ENCODE measurements at places on chromosomes 1 and 21.

DNA sequence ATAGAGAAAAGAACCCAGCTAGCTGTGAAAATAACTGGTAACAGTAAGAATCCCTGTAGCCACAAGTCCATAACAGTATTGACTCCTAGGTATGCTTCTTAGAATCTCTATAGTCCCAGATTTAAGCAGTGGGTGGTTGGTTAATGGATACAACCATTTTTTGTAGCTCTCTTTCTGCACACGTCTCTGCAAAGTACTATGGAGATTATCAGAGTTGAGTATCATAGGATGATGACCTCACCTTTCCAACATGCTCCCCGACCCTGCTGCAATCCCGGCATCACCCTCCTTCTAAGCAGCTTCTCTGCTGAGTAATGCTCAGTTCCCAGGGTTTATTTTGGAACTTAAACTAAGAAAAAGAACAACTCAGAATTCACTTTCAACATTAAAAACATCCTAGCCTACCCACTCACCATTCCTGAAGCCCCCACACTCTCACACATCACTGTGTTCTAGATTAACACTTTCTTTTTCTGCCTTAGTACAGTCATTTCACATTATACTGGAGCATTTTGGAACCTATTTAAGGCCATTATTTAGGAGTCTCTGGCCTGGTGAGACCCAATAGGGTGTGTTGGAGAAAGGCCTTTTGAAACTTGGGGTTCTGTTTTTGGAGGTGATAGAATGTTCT, 2.7 kb downstream of the MLLT11 start:
- DNase-seq, result no peak

DNA sequence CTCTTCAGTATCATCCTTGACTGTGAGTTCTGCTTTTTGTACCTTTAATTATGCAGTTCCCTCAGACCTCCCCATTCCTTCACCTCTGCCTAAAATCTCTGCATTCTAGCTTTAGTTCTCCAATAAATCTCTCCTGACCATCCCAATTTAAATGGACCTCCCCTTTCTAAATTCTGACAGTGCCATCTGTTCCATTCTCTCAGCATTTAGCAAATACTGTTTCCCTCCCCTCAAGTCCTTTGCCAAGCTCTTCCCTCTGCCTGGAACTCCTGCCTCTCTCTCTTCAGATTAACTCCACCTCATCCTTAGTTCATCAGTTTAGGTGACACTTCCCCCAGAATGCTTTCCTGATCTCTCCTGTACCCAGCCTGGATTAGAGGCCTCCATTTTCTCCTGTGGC, 54.0 kb upstream of the JUN start:
- DNase-seq, result no peak

DNA sequence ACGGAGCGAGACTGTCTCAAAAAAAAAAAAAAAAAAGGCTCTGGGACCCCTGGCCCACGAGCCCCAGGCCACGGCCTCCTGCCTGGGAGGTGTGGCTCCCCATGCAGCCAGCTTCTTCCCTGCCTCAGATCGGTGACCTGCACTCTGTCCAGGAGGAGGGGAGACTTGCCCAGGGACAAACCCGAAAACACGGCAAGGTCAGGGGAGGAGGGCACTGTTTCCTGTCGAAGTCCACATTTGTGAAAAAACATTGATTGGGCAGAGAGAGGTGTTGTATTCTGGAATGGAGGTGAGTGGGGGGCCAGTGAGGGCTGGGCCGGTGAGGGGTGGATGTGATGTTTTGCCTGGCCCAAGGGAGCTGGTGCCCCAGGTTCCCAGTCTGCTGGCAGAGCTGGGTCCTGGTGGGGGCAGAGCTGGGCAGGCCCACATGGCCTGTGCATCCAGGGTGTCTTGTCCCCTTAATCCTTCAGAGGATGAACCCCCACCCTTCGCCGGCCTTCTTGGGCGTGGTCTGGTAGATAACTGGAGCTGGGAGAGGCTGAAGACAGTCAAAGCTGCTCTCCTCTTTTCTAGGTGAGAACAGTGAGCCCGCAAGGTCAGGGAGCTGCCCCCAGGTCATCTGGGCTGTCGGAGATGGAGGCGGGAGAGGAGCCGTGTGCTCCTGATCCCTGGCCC, 12.4 kb upstream of the FAAP20 start:
- no peak for DNase-seq

DNA sequence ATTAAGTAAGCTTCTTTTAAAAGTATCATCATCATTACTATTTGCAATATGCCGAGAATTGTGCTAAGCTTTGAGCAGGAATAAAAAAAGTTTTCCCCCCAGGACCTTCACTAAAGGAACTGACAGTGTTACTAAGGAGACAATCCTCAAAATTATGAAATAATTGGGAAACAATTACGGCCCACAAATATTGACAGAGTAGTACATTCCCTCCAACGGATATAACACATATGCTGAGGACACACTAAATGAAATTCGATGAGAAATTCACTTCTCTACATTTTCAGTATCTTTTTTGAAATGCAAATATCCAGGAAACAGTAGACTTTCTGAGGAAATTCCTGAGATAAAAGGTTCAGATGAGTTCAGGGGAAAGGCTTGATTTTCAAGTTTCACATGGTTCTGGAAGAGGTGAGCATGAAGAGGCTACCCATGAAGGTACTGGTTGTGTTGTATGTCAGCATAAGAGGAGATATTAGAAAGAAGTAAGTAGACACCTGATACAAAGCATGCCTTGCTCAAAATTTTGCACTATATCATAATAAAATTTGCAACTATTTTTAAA, 171.2 kb upstream of the NR5A2 start:
- DNase-seq, result no peak

DNA sequence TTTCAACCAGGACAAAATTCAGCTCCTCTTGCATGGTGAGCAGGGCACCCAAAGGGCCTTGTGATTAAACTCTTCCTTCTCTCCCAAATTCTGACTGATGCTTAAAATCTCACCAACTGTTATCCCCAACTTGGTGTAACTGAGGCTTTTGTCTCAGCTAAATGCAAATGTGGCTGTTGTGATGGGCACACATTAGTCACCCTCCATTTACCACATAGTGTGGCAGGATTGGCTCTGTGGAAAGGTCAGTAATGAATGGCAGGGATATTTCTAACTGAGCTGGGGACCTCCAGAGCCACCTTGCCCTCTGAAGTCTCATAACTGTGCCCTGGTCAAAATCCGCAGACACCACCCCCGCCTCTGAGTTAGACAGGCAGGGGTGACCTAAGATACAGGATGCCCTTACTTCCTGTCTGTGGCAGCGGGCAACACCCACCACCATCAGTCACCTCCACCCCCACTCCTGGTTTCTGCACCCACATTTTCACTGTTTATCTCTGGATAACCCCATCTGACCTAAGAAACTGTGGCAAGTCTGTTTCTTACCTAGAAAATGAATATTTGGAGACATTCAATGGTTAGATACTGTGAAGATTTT, 25.4 kb upstream of the RGS16 start:
- DNase-seq, result peak; percentile 36

DNA sequence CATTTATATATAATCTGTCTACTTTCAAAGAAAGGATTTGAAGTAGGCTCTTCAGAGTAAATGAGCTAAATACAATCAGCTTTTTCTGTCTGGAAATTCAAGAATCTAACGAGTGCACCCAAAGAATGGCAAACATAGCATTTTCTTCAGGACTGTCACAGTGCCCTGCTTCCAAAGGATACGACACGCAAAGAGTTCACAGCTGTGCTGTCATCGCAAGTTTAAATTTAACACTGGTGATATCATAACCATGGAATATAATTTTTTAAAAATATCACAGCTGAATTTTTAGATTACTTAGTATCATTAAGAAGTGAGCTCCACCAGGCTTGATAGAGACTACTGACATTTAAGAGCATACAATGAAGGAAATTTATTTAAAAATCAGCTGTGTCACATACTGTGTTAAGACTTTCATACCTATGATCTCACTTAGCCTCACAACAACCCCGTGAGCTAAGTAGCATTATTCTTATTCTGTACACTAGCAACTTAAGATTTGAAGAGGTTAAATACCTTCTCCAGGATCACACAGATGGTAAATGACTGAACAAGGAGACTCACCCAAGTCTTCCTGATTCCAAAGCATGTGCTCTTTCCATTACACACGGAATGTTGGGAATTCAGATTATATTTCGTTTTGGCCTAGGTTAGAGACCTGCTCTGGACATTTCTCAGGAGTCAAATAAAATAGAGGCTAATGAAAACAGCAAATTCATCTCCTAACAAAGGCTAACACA, 46.2 kb upstream of the PRRX1 start:
- DNase-seq, result no peak

DNA sequence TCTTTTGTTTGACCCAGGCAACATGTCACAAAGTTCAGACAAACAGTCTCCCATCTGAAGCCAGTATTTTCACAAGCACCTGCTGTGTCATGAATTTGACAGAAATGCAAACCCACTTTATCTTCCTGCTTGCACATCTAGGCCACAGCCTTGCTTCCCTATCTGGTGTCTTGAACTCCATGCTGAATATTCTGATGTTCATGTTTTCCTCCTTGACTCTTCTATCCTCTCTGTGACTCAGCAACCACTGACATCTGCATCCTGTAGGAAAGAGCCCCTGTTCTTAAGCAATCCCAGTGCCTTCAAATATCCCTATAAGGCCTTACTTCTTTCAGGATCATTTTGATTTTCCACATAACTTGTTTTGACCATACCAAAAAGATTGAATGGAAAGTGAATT, 6.5 kb downstream of the CD55 start:
- no peak for DNase-seq

DNA sequence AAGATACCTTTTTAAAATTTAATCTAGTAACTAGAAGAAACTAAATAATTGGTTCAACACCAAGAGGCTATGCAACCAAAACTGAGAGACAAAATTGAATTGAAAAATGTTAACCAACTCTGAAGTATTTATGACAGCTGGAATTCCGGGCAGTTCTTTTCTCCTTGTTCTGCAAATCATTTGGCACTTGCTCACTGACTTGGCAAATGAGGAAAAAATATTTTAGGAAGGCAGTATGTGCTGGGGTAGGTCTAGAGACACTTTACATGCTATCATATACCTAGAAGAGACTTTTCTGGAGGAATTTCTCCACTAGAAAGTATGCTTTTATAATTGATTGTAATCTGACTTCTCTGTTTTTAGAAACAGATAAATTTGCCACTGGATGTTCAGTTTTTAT, 22.1 kb upstream of the SH3D21 start:
- DNase-seq, result no peak

- DNase-seq, result no peak
Measured at GRCh38 chr1:15350151-15350550, 59.5 kb upstream of the EFHD2 start.

- DNase-seq, result no peak
Measured at GRCh38 chr1:83725735-83726360, 273.1 kb downstream of the TTLL7 start.

GRCh38 chr1:111789142-111789541, 33.4 kb downstream of the DDX20 start:
- DNase-seq, result no peak

DNA sequence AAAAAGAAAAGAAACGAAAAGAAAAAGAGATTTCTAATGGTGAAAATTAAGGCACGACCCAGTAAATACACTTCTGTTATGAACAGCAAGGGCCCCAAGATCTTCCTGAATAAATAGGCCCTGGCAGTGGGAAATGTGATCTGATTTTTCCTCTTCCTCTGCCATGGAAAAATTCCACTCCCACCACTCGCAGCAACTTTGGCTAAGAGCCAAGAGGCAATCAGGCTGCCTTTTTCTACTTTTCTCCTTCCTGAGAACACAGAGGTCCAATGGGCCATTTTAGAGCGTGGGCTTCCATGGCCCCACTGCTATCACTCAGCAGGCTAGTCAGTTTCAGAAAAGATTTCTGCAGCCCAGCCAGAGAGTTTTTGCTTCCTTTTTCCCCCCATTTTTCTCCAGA, 33.7 kb upstream of the AK4 start:
- no peak for DNase-seq

- DNase-seq, result no peak
Measured at GRCh38 chr21:38455403-38455802, 42.9 kb downstream of the ERG start.

DNA sequence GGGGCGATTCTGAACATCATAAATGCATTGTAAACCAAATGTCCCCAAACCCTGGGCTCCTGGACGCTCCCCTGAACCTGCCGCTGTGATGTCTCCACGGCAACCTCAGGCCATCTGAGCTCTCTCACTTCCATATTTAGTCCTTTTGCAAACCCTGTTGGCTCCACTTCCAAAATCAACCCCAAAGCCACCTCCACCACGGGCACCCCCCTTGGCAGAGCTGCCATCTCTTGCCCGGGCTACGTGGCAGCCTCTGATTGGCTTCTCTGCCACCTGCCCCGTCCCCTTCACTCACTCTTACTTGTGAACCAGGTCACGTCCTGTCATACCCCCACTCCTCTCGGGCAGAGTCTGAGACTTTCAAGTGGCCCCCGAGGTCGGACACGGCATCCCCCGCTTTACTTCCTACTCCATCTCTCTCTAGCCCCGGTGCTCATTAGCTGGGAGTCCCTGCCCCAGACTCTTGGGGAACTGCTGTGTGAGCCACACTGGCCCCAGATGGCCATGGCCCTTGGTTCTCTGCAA, 15.8 kb downstream of the PRXL2B start:
- DNase-seq, result no peak

GRCh38 chr1:111370871-111371270, 56.7 kb downstream of the OVGP1 start:
- DNase-seq, result no peak

GRCh38 chr1:75632350-75632949, 21.5 kb upstream of the SLC44A5 start:
- no peak for DNase-seq

DNA sequence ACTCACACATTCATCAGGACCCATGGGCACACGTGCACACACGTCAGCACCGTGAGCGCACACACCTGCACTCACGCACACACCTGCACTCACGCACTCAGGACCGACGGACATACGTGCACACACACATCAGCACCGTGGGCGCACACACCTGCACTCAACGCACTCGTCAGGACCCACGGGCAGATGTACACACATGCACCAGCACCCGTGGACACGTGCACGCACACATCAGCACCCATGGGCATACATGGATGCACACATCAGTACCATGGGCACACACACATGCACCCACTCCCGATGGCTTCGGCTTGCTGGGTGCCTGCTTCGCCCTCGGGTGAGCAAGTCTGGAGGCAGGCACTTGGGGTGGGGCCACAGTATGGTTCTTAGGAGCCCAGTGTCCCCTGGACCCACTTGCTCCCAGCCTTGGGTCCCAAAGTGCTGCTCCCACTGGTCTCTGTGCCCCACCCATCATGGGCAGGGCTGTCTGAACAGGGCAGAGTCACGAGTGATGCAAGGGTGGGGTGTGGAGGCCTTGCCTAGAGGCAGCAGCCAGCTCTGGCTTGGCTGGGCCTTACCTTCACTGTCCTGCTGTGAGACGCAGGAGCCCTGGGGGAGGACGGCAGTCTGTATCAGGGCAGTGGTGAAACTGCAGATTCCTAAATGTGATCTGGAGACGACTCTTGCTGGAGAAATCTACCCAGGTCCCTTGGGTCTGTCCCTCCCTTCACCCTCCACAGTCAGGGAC, 49.8 kb downstream of the SKI start:
- no peak for DNase-seq

GRCh38 chr1:36803868-36804570, 230.3 kb downstream of the GRIK3 start:
- DNase-seq, result no peak

All from T-helper 1 cell (primary cell).